ENCODE measurements at places on chromosomes 6 and 20.
A peak's percentile ranks its signal among the peaks of the same experiment; 100 is the strongest.

- DNase-seq, result no peak
Measured at GRCh38 chr6:47844881-47845280, 63.0 kb downstream of the OPN5 start.

DNA sequence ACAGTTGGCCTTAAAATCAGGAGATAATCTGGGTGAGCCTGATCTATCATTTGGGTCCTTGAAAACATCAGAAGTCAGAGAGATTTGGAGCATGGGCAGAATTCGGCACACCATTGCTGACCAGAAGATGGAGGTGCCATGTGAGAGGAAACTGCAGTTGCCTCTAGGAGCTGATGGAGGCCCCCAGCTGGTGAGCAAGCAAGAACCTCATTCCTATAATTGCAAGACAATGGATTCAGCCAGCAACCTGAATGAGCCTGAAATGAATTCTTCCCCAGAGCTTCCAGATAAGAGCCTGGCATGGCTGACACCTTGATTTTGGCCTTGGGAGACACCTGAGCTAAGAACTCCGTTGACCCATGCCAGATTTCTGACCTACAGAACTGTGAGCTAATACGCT, 76.3 kb upstream of the FYN start:
- no peak for DNase-seq

GRCh38 chr6:151452750-151453427, 963 bp upstream of the RMND1 start:
- no peak for DNase-seq

GRCh38 chr6:149459761-149460160, 25.1 kb downstream of the ZC3H12D start:
- DNase-seq, result no peak

GRCh38 chr20:25073544-25073943, 8.4 kb downstream of the VSX1 start:
- DNase-seq, result no peak

GRCh38 chr20:8709627-8710026, 359.3 kb upstream of the PLCB4 start:
- no peak for DNase-seq

DNA sequence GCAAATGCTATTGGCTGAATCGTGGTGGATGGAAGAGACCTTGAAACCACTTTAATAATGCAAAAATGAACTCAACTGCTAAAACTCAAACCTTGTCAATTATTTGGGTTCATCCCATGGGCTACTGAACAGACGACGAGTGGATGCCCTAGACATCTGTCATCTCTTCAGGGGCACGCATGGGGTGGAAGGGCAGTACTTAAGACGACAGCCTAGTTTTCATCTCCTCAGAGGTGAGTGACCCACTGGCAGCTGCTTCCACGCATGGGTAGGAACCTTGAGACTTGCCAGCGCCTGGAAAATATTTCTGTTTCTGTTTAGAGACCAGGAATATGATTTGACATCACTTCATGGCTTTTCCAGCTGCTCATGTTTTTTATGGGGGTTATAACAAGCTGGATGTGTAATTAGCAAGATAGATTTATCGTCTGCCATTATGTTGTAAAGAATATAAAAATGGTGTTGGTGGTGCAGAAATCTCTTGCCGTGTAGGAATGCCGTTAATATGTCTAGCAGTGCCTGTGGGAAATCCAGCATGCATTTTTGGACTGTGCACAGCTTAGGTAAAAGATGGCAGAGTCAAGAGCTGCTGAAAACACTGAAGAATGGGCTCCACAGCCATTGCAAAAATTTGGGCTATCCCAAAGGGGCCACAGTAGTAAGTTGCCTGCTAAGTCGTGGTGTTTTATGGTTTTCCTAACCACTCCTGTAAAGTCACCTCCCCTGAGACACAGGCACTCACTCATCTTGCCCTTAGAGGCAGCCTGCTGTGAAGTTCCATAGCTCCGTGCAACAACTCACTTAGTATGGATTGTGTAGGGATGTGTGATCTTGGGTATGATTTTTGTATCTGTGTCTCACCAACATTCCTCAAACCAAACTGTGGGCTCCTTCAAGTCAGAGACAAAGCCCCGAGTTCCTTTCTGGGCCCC, 203.3 kb downstream of the EYA2 start:
- DNase-seq, result no peak

- no peak for DNase-seq
Measured at GRCh38 chr6:169539176-169539897, 162.5 kb downstream of the WDR27 start.

GRCh38 chr6:20873425-20874190, 339.4 kb downstream of the CDKAL1 start:
- no peak for DNase-seq

GRCh38 chr20:38094373-38094891, 60.9 kb downstream of the RPRD1B start:
- DNase-seq, result peak; percentile 18
